ENCODE measurements at places on chromosomes 11 and 22.

DNA sequence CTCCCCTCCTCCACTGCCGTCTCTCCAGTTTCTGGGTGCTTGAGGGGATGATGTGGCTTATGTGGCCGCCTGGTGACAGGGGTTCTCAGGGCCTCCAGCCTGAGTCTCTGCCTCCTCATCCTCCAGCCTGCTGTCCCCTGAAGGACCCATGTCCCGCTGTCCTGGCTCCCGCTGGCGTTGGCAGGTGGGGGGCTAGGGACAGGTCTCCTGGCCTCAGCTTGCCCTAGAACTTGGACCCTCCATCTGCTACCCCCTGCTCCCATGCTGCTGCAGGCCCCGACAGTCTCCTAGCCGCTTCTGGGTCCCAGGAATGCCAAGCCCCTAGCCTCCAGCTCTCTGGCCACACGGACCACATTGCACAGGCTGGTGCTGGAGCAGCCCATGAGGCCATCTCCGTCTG, 13.9 kb upstream of the CELSR1 start:
- DNase-seq, result no peak

DNA sequence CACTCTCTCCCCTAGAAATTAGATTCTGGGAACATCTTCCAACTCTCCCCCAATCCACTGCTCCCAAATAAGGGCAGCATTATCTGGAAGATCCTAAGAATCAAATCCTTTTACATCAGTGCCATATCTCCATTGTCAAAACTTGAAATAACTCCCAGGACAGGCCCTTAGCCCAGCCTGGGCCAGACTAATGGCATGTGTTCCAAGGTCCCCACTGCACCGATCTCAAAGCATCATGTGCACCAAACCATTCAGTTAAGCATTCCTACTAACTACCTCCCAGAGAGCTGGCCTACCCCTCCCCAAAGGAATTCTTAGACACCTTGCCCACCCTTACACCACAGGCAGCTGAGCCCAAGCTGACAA, 44.2 kb upstream of the POU2AF1 start:
- DNase-seq, result no peak

DNA sequence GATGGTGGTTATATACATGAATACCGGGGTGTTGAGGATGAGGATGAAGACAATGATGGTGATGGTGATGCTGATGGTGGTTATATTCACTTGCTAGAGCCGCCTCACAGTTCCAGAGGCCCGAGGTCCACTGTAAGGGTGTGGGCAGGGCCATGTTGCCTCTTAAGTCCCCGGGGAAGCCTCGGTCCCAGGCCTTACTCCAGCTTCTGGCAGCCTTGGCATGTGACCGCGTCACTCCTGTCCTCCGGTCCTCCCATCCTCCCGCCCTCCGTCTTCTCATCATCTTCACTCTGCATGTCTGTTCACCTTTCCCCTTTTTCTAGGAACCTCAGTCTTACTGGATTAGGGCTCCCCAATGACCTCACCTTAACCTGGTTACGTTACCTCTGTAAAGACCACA, 54.6 kb downstream of the IGLL1 start:
- no peak for DNase-seq

GRCh38 chr22:19966908-19967750, 25.5 kb upstream of the TXNRD2 start:
- no peak for DNase-seq

- no peak for DNase-seq
These were observed 50.8 kb downstream of the BRD1 start for GRCh38 chr22:49776891-49777290.

- DNase-seq, result no peak
These were observed 335 bp downstream of the TMEM138 start for GRCh38 chr11:61362542-61362875.

GRCh38 chr11:1130276-1131032, 27.3 kb upstream of the MUC5AC start:
- DNase-seq, result no peak

GRCh38 chr11:122728561-122728960, 73.0 kb downstream of the UBASH3B start:
- DNase-seq, result no peak

DNA sequence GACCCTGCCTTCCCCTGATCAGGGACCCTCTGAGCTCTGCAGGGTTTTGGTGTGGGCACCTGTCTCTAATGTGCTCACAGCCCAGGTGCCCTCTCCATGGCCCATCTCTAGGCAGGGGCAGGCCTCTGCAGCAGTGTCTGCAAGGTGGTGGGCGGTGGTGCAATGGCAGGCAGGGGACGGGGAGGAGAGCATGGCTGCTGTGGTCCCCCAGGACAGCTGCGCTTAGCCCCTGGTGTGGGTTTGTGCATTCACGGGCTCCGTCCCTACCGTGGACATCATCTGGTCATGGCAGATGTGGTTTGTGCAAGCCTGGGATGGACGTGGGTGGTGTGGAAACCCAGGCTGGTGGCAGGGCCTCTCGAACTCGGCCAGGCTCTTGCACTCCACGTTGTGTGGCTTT, 443.1 kb downstream of the TBC1D22A start:
- no peak for DNase-seq

- no peak for DNase-seq
These were observed 34.6 kb downstream of the PRDM10 start for GRCh38 chr11:129967996-129968395.

DNA sequence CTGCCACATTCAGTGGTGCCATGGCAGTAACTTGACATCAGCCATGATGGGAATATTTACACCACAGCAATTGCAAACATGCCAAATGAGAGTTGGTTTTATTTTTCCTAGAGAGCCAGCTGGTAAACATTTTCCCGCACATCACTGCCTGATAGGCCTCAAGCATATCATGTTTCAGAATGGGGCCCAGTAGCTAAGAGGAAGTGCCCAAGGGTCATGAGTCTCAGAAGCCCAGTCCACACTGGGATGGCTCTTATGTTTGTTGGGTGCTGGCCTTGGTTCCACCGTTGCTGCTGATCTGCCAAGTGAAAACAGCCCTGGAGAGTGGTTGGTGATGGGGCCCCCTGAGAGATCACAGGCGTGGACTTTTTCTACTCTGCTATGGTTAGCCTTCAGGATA, 64.3 kb upstream of the NAV2 start:
- no peak for DNase-seq

DNA sequence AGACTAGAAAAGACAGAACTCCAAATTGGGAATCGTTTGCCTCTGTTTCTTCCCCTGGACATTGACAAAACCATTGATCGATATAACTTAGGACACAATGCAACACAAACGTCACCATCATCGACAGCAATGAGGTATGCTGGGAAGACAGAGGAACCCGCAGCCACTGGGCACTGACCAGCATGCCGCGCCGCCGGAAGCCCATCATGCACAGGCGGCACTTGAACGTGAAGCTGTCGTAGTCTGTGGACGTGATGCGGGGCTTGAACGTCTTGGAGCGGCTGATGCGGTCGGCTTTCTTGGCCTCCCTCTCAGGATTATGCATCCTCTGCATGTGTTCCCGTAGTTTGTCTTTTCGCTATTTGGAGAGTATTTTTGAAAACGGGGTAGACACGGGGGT, 23.0 kb upstream of the NFRKB start:
- DNase-seq, result no peak

- DNase-seq, result no peak
These were observed 6.7 kb upstream of the GSTP1 start for GRCh38 chr11:67576735-67577475.

Data from muscle of arm (tissue), 14 donors.